ENCODE measurements at places on chromosomes 1 and 21.

- DNase-seq = no peak
These were observed 35.8 kb downstream of the GLIS1 start for GRCh38 chr1:53703174-53703573.

DNA sequence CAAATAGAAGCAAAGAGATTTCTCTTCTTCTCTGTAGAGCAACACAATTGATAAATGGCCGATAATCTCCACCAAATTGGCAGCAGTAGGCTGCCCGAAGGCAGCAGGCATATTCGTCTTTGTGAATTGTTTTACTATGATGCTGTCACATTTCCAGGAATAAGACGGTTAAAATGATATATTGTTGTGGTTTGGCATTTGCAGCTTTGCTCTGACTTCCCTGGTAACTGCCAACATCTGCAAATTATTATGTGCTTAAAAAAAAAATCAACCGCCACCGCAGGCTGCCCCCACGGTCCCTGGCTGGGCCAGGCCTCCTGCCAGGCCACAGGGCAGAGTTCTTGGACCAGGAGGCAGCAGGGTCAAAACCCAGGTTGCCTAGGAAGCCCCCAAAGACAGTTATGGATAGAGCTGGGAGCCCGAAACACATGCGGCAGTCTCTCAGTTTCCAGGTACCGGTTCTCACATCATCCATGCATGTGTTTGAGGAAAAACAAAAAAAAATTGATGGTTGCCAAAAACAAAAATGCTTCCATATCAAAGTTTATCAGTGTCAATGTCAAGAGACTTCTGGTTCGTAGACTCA, 179.3 kb downstream of the ETS2 start:
- no peak for DNase-seq

DNA sequence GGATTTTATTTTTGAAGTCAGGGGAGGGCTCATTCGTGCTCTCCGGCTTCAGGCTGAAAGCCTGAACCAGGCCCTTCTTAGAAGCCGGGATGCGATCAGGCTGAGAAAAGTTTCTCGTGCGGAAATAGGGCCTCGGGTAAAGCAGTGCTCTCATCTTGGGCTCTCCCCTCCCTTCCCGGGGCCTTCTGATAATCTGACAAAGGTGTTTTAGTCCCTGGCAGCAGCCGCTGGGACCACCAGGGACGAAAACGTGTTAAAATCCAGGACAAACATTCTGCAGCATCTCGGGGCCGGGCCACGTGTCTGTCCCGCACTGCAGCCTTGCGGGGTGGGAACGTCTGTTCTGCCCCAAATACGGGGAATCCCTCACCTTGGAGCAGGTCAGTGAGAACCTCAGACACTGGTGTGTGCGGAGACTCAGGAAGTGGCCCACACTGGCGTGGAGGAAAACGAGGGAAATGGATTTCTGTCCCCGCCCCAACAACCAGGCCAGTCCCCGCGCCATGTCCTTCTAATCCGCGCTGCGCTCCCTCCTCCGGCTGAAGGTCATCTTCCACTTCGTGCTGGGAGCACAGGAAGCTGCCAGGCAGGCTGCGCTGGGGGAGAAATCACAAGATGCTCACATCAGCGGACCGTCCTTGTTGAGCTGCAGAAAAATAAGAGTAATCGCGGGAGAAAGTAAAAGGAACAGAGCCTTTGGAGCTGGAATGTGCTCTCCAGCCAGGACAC, 16.6 kb upstream of the AJAP1 start:
- DNase-seq = no peak

GRCh38 chr1:40338745-40339419, 21.8 kb upstream of the COL9A2 start:
- DNase-seq = peak; percentile 88

GRCh38 chr1:216531263-216532239, 108.3 kb upstream of the USH2A start:
- DNase-seq = no peak

- DNase-seq = no peak
These were observed 465.3 kb downstream of the RWDD3 start for GRCh38 chr1:95699149-95699953.
